ENCODE measurements at places on chromosomes 7 and 10. TPM values are rescaled to one million over a fixed set of nuclear protein-coding genes. Genes with fewer than 3 reads are reported as not detected.

DNA sequence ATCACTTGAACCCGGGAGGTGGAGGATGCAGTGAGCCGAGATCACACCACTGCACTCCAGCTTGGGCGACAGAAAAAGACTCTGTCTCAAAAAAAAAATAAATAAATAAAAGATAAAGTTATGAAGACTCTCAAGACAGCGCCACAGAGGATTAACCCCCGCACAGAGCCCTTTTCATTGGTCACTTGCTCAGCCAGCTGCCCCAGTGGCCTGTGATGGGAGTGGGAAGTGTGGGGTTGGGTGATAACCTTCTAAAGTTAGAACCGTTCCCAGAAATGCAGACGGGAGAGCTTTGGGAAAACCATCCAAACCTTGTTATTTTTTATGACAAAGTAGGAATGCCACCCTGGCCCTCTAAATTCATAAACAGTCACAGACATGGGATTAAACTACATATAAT, 57.4 kb downstream of the PARP12 start:
- no peak for DNase-seq

SAMD9L gene
- 3.6 TPM for total RNA-seq

TMEM254 gene
- 2.1 TPM for total RNA-seq

GRCh38 chr10:132908621-132909295, 33.6 kb downstream of the CFAP46 start:
- no peak for DNase-seq

- no peak for DNase-seq
Measured at GRCh38 chr10:47368431-47369180, 15.5 kb downstream of the ZNF488 start.

DNA sequence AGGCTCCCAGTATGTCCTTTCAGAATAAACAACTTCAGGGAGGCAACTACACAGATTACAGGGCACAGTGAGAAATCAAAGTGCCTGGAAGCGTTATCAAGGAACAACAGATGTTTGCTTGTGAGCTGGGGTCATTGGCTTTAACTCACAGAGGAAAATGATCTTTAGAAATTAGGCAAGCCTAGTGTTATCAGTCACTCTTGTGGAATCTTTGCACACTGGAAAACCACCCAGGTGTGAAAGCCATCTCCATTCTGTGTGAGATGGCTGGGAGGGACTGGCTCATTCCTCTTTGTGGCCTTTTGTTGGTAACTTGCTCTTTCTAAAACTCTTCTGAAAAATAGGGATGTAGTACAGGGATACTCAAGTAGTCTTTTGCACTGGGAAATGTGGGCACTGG, 716.0 kb downstream of the XPNPEP1 start:
- no peak for DNase-seq

- DNase-seq, result no peak
Measured at GRCh38 chr10:71845410-71846405, 5.3 kb downstream of the PSAP start.

- DNase-seq, result no peak
Measured at GRCh38 chr7:105102557-105103352, 88.8 kb downstream of the KMT2E start.

DNA sequence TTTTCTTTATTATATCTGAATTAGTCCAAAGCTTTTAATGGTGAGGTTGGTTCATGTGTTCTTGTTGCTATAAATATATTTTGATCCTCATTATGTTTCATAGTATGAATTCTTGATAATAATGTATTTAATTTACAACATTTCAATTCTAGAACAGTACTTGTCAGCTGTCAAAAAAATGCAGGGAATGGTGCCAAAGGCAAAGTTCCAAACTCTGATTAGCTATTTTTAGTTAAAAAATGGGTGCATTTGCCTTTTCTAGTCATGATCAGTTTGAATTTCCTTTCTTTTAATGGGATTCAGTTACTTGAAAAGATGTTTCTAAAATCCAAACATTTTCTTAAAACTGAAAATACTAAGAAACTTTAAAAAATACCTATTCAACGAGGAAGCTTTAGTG, 49.6 kb downstream of the ANKIB1 start:
- DNase-seq, result no peak

SFXN2 gene
- total RNA-seq, result 2.3 TPM

- DNase-seq, result no peak
Measured at GRCh38 chr7:20447021-20447650, 116.4 kb downstream of the ITGB8 start.
